Fibroblast of skin of right biceps (primary cell): ENCODE measurements at places on chromosomes 7 and 10.
A peak's percentile ranks its signal among the peaks of the same experiment; 100 is the strongest.

DNA sequence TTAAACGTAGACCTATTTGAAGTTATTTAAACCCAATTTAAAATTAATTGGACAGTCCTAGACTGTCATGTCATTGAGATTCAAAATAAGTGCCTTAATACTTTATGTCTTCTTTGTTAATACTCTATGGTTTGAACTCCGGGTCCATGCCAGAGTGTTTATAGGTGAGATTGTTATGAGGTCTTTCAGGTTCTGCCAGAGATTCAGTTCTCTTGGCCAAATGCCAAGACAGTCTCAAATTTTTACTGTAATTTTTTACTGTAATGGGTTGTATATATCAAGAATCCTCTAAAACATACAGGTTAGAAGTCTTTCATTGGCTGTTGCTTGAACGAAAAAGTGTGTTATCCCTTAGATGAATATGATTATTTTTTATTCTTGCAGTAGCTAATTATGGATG is 3.9 kb downstream of the ADD3 start:
- DNase-seq = no peak

GRCh38 chr10:83119346-83119745 is 1020.0 kb upstream of the GHITM start:
- DNase-seq = no peak

DNA sequence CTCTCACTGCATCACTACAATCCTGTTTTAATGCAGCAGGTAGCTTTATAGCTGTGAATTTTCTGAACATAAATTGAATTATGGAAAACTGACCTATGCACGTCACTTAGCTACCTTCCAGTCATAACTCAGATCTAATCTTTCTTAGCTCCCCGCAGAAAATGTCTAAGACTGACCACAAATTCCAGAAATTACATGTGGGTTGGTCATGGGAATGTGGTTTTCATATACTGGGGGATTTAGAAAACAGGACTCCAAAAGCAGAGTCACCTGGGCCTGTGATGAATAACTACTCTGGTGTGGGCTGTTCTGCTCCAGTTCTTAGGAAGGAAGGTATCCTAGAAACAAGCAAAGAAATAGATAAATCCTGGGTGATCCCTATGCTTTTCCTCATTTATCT is 178.4 kb upstream of the LRRTM3 start:
- DNase-seq = peak; percentile 97

- DNase-seq = no peak
Measured at GRCh38 chr10:124616040-124616835, 127.9 kb downstream of the FAM53B start.

- no peak for DNase-seq
Measured at GRCh38 chr7:4828720-4829383, 33.0 kb downstream of the PAPOLB start.
